ENCODE measurements at places on chromosomes 3 and 15. TPM values are rescaled to one million over a fixed set of nuclear protein-coding genes. Genes with fewer than 3 reads are reported as not detected.

DNA sequence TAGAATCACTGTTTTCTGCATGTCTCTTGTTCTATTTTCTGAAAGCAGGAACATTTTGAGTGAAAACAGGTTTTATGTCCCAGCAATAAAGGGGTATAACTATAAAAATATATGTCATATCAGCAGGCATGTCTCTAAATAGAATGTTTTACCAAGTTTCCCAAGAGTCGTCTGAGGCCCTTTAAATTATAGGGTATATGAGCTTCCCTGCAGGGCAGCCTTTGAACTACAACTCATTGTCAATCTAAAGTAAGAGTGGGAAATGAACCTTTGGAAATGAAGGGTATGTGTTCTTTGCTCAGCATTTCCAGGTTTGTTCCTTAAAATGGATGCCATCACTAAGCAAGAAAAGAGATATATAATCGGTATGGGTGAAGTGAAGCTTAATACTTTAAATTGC lies 138.6 kb downstream of the LSAMP start:
- no peak for DNase-seq

DNA sequence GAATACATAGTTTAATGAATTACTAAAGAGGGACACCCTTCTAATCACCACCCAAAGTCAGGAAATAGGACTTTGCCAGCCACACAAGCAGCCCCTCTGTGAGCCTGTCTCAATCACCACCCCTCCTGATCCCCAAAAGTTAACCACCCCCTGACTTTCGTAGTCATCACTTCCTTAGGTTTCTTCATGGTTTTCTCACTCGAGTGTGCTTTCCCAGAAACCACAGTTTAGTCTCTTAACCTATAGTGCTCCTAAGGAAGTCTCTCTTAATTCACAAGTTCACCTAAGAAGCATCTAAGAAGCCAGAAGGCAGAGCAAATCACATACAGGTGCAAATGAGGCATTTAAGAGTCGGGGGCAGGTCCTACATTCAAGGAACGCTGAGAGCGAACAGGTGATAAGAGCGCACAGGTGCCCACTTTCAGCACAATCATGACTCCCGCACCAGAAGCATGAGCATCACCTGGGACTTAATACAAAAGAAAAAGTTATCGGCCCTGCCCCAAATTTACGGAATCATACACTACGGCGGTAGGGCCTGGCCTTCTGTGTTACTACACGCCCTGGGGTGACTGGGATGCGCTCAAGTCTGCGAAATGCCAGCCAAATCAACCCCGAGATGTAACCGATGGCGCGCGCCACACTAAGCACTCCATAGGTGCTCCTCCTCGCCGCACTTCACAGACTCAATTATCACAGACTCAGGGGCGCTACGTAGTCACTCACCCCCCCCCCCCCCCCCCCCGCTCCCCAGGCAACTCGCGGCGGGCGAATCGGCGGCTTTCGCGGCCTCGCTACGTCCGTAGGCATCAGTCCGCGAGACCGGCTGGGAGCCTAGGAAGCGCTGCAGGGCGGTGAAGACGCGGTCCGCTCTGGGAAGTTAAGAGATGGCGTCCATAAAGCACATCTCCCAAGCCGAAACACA lies 815 bp downstream of the ULK4 start:
- DNase-seq = peak; percentile 63

- DNase-seq = no peak
Measured at GRCh38 chr3:179852142-179852905, 184.4 kb downstream of the PEX5L start.

DNA sequence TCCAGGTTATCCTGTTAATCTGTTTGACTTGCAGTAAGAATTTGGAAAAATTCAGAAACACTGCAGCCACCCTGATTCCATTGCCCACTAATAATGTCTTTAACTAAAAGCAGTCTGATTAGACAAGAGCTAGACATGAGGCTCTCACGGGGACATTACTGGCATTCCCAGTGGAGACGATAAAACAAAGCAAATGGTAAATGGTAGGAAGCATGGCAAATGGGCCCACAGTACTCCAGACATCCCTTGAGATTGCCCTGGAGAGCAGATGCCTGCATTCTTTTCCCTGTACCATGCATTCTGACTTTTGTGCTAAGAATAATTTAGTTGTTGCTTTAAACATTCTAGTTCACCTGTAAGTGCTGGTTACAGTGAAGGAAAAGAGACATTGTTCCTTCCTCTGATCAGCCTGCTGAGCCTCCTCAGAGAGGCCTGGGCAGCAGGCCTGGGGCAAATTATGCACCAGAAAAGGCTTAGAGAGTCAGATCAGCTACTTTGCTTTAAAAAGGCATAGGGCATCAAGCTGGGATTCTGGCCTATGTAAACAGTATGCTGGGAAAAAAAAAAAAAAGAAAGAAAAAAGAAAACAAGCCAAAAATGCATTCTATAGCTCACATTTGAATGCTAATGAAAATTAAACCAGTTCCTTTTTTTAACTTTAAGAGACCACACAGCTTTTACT lies 204.6 kb downstream of the GABRG3 start:
- no peak for DNase-seq

DNA sequence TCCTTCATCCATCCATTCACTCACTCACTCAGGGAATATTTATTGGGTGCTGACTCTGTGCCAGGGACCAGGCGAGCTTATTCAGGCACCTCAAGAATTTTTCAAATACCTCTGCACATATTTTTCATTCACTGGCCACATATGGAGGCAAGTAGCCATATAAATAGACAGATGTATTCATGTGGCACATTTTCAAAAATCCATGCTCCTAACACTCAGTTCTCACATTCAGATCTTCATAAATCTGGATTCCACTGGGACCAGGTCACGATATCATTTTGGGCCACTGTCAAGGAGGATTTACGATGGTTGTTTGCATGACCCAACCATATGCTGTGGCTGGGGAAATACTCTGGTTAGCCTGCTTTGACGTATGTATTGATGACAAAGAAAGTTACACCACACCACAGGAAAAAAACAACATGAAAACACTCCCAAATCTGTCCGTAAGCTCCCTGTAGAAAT lies 241.8 kb upstream of the LRTM1 start:
- no peak for DNase-seq

DNA sequence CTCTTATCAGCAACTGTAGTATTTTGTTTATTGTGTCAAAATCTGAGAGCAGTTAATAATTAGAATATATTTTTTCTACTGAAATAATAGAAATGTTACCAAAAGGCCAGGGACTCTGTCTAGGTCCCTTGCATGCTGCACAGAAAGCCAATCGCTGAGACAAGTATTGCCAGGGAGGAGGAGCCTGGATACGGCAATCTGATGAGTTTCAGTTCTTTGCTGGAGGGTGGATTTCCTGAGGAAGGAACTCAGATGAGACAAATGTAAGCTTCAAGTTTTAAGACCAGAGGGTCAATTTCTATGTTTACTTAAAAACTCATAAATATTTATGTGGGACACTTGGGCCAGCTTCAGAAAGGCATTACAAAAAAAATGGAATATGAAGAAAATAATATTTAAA lies 252.2 kb downstream of the GABRG3 start:
- DNase-seq = no peak

The GABRB3 gene
- total RNA-seq = 4.5 TPM

Data from sciatic nerve (tissue), 2 donors.